ENCODE measurements at places on chromosomes 4 and X.

DNA sequence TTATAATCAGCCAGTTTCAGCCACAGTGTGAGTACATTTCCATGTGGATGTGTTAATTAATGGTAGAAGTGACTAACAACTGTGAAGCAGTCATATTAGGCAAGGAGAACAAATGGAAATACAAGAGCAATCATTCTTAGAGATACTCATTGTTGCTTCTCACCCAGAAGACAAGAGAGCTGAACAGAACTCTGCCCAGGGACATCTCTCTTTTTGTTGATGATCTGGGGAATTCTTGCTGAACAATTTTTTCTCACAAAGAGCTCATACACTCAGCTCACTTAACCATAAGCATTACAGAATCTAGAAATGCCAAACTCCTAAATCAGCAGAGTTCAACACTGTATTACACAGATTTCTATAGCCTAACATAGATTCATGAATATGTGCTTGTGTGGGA is 150.1 kb downstream of the COMMD8 start:
- no peak overlapping the region for H3K27ac ChIP-seq
- H3K4me1 ChIP-seq = no peaks in the 10 kb centered on the region
- no peaks in the 10 kb centered on the region for H3K36me3 ChIP-seq
- DNase-seq = no peak
- H3K27me3 ChIP-seq = no peaks in the 10 kb centered on the region

DNA sequence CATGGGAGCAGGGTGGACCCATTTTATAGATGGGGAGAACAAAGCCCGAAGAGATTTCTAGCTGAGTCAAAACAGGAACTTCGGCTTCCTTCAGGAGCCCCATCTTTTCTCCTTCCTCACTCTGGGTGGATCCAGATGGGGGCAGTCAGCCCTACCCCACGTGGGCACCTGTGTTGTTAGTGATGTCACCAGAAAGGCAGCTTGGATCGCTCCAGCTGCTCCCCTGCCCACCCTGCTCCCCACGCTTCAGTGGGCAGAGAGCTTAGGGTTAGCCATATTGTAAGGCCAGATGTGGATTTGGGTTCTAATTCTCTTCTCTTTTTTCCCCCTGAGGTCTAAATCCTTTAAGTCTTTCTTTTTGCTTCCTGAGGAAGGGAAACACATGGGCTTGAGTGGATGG is 132.3 kb upstream of the PJA1 start:
- no peak overlapping the region for H3K27ac ChIP-seq
- no peaks in the 10 kb centered on the region for H3K4me1 ChIP-seq
- DNase-seq = no peak

GRCh38 chrX:102840871-102841705 is 96.0 kb upstream of the RAB40AL start:
- no peak overlapping the region for H3K27ac ChIP-seq
- H3K27me3 ChIP-seq = no peaks in the 10 kb centered on the region
- DNase-seq = peak; percentile 11
- H3K4me3 ChIP-seq = no peak overlapping the region

DNA sequence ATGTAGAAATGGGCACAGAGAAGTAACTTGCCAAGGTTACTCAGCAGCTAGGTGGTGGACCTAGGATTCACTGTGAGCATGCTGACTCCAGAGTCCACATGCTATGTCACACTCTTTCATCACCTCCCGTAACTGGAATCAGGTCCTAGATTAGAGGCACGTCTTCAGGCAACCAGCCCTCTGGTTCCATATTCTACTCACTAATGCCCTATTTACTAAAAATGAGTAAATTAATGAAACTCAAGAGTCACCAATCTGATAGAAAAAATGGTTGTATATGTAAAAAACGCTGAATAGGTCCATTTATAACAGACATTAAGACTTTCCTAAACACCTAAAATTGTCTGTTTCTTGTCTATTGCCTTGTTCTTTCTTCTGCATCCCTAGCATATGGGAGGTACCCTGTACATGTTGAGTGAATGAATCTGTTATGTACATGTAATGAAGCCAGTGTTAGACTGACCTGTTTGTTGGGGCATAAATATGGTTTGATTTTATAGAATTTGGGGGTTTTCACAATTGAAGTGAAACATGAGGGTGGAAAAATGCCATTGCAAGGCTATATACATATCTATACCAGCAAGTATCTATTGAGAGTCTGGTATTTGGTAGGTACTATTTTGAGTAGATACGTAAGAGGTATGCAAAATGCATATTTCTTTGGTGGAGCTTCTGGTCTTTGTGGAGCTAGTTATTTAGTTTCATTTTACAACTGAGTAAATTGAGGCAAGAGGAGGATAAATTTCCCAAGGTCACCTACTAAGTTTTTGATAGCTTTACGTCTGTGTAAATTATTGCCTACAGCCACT is 7.5 kb upstream of the RUFY3 start:
- H3K4me3 ChIP-seq = no peak overlapping the region
- no peaks in the 10 kb centered on the region for H3K36me3 ChIP-seq
- H3K4me1 ChIP-seq = no peaks in the 10 kb centered on the region
- no peak overlapping the region for H3K27ac ChIP-seq

GRCh38 chr4:169010125-169011023 is at the start of gene CBR4:
TSS of gene CBR4 (minus strand) at chr4:169010255. CDS start at chr4:169010089, 166 bp downstream.
- no peaks in the 10 kb centered on the region for H3K27me3 ChIP-seq
- peak; percentile 98 for DNase-seq
- peaks cover 31% of the 10 kb centered on the region for H3K4me1 ChIP-seq
- H3K4me3 ChIP-seq = peak within 1 kb of the TSS; percentile 49
- H3K36me3 ChIP-seq = no peaks in the 10 kb centered on the region

DNA sequence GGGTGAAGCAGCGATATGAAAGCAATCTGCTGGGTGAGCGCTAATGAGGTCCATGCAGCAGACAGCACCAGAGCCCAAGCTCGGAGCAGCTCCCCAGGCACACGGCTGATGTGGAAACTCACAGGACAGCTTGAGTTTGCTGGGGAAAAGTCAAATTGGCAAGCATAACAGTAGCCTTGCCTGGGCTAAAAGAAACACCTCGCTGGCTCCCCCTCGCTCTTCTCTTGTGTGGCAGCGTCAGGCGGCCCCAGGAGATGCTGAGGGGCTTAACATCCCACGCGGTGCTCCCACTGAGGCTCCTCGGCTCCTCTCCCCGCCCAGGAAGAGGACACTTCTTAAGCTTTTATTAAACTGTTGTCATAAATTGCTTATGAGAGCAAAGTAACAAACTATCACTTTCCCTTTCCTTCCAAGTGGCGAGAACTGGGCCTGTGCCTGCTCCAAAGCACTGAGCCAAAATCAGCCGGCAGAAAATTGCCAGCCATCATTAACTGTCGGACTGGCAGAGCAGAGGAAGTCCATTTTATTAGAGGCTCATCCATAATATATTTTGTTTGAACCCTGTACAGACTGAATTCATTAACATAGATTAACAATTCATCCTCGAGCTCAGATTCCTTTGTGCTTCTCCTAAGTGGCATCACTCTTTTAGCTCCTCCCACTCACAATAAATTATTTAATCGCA is 111.4 kb downstream of the TSPAN5 start:
- no peaks in the 10 kb centered on the region for H3K4me1 ChIP-seq
- no peak overlapping the region for H3K4me3 ChIP-seq
- H3K27ac ChIP-seq = peak overlapping the region; percentile 35
- H3K27me3 ChIP-seq = no peaks in the 10 kb centered on the region

DNA sequence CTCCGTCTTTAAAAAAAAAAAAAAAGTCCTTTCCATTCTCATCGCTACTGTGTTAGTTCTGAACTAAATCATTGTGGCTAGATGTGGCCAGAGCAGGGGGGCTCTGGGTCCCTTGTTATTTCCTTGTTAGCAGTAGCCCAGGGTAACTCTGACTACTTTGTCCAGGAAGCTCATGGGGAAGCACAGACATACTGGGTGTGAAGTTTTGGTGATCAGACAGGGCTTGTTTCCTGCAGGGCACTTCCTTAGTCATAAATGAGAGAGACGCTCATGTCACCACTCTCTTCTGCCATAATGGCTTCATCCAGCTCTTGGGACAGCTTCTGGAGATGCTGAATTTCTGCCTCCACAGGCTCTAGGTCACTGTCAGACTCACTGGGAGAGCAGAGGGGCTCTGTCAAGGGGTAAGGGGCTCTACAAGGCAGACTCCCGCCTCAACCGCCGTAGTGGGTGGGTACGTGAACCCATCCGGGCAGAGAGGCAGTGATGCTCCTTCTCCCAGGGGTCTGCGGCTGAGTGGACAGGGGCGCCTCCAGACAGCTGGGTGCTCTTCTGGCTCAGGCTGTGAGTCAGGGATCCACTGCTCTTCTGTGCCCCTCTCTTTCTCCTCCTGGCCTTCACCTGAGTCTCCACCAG is 12.9 kb downstream of the STIM2 start:
- DNase-seq = no peak
- no peaks in the 10 kb centered on the region for H3K27me3 ChIP-seq
- no peak overlapping the region for H3K27ac ChIP-seq
- no peaks in the 10 kb centered on the region for H3K36me3 ChIP-seq
- H3K4me1 ChIP-seq = no peaks in the 10 kb centered on the region
- H3K4me3 ChIP-seq = no peak overlapping the region

- no peak overlapping the region for H3K4me3 ChIP-seq
- no peaks in the 10 kb centered on the region for H3K36me3 ChIP-seq
- no peaks in the 10 kb centered on the region for H3K4me1 ChIP-seq
Observed at GRCh38 chrX:18410038-18410437, 15.4 kb upstream of the CDKL5 start.

- no peaks in the 10 kb centered on the region for H3K36me3 ChIP-seq
- peaks cover 14% of the 10 kb centered on the region for H3K4me1 ChIP-seq
- peaks cover 61% of the 10 kb centered on the region for H3K27me3 ChIP-seq
- H3K27ac ChIP-seq = no peak overlapping the region
- peak; percentile 71 for DNase-seq
- H3K4me3 ChIP-seq = peak overlapping the region; percentile 36
Observed at GRCh38 chr4:46389301-46389775, 590 bp downstream of the GABRA2 start.
